Stimulated activated CD8-positive, alpha-beta memory T cell treated with anti-CD3 and anti-CD28 coated beads, Interleukin-7, amount 100 ng/mL, for 1 hour (primary cell): ENCODE measurements at places on chromosomes 4 and X.

GRCh38 chr4:129218360-129218759, 122.4 kb downstream of the C4orf33 start:
- DNase-seq: no peak

GRCh38 chrX:53075011-53075410, 7.2 kb upstream of the TSPYL2 start:
- DNase-seq: no peak

DNA sequence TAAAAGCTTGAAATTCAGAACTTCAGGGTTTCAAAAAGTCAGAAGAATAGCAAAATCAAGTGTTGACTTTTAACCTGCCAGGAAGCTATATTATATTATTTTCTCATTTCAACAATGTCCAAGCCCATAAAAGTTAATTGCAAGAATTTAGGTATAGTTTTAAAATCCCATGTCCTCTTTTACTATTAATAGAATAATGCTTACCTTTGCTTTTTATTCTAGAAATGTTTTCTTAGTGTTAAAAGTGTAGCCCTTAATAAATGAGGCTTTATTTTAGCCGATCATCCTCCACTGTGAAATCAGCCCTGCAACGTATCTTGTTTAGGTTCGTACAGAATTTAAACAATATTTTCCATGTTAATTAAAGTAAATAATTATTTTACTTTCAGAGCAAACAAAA, 31.5 kb downstream of the TMA16 start:
- no peak for DNase-seq

DNA sequence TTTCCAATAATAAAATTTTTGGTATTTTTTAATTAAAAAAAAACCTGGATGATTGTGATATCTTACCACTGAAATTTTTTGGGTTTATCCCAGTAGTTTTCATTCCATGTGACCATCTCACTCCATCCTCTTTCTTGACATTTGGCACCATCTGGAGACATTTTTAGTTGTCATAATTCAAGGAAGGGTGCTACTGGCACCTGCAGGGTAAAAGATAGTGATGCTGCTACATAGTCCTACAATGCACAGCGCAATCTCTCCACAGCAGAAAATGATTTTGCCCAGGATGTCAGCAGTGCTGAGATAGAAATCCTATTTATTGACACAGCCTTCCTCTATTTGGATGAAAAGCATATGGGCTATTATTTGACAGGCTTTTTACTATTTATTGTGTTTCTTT, 79.3 kb downstream of the RBPJ start:
- no peak for DNase-seq

DNA sequence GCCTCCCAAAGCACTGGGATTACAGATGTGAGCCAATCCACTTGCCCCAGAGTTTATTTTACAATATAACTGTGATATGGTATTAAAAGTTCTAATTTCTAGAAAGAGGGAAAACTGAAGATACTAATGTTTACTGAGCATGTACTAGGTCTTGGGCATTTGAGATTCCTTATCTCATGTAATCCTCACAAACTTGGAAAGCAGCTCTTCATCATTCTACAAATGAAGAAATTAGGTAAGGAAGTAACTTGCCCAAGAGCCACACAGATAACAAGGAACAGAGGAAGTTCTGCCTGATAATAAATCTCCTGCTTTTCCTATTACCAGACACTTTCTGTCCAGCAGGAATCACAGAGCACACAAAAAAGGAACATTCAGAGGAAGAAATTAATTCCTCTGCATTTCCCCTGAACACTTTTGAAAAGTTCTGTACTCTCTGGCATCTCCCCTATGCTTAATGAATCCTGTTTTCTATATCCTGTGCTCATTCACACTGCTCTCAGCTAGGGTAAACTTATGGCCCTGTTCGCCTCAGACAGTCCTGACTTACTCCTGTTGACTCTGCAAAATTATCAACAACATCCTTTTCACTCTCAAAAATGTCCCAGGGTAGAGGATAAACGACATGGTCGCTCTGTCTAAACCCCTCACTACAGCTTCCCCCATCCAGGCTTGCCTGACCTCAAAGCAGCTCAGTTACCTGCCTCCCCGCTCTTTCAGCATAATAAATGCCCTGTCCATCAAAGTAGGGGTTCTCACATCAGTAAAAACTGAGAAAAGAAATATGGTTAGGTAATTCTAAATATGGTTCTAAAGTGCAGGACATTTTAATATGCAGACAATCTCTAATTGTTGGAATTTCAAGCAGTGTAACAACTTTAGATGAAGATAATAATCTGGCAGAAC, 13.6 kb downstream of the SH3RF1 start:
- DNase-seq: no peak

DNA sequence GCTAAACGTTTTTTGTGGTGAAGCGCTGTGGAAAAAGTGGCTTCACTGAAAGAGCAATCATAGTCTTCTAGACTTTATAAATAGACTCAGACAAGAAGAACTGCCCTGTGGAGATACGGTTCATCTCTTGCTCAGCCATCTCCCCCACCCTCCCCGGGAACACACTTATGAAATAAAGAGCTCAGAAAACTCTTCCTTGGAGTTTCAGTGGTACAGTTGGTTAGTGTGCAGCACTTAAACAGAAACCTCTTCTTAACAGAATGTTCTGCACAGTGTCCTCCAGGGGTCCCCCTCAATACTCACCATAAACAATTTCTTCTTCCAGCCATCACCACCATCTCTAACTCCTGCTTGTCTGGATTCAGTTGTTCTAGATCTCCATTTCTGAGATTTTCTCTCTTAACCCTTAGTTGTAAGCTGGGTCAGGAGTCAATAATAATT, 313.0 kb downstream of the ARHGAP10 start:
- DNase-seq: no peak
